ENCODE measurements at places on chromosomes 6 and 20.

DNA sequence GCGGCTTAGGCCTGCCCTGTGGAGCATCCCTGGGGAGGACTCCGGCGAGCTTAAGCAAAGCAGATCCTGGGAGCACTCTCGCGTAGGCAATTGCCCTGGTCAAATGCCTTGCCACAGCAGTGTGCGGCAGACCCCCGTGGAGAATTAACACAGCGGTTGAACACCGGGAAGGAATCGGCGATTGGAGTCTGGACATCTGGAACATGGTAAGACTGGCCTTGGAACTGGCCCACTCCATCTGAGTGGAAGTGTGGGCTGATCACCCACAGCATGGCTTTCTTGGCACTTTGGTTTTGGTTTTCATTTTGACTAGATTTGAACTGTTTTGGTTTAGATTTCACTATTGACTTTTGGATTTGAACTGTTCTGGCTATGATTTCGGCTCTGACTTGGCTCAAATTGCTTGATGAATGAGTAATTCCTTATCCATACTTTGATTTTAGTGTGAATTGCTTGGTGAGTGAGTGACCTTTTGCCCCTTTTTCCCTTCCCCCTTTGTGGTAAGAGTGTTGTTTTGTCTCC lies 300.7 kb downstream of the RNGTT start:
- DNase-seq, result no peak

GRCh38 chr6:87731080-87731479 lies 29.0 kb upstream of the AKIRIN2 start:
- no peak for DNase-seq

- no peak for DNase-seq
Observed at GRCh38 chr6:99912657-99913056, 81.4 kb downstream of the MCHR2 start.

GRCh38 chr6:24821860-24822444 lies 23.2 kb upstream of the ARMH2 start:
- no peak for DNase-seq

DNA sequence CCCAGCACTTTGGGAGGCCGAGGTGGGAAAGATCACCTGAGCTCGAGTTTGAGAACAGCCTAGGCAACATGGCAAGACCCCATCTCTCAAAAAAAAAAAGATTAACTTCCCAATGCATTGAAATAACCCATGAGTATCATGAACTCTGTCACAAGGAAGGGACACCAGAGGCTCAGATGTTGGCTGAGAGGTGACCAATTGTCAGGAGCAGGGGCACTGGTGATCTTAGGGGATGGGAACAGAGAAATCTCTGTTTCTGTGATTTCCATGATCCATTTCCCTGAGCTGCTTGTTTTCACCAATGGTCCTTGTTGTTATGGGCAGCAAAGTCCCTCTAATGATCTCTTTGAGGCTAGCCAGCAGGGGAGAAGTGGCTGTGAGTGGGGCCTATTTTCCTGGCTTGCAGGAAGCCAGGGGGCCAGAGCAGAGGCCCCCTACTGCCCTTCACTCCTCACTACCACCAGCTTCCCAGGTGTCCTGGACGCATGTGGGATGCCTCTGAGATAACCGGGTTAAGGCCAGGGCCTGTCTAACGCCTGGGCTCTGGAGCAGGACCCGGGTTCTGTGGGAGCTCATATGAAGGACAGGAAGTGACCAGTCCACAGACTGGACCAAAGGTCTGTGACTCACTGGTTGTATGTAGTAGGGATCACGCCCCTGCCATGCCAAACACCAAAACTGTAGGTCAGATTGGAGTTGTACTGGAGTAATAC lies 54.4 kb downstream of the PCNA start:
- DNase-seq, result peak; percentile 89

DNA sequence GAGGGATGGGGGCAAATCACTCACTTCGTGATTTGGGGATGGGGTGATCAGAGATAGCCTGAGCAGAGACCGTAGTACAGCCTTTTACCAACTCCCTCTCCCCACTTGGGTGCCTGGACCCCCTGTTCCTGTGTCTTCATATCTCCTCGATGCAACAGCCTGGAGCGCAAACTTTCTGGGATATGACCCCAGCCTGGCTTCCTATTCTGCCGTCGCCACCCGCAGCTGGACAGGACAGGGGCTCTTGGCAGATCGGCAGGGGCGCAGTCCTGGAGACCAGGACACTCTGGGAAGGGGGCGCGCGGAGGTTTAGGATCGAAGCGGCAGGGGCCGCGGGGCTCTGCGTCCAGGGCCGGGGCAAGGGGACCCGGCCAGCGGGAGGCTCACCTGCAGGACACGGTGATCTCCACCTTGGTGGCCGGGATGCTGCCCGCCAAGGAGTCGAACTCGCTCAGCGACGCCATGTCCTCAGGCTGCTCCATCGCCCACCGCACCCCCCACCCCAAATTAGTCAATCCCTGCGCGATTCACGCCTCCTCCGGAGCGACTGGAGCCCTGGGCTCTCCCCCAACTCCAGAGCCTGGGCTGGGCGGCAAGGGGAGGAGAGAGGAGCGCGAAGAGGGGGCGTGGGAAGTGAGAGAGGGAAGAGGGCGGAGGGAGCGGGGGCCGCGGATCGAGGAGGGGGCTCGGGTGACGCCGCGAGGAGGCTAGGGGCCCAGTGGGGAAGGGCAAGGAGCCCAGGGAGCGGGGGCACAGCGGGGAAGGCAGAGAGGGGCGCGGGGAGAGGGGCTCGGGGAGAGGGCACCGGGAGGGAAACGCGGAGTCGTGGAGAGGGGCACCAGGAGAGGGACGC lies at the start of gene CPNE5:
TSS of gene CPNE5 (minus strand) at position 549 of the 853 bp plus-strand sequence. CDS start at position 482, 67 bp downstream.
- no peak for DNase-seq

DNA sequence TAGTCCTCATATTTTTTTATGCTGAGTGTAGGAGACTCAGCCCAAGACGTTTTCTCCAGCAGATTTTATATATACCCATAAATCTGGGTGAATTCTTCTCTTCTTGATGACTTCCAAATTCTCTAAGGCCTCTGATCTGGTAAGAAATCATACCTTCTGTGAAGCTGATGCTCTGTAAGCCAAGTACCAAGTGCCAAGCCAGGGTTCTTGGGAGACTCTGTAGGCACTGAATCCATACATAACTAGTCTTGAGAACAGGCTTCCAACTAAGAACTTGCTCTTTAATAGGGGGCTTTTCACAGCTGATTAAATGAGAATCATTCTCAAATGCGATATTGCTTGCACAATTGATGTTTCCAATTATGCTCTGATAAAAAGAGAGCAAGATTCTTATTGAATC lies 87.6 kb downstream of the PRKN start:
- no peak for DNase-seq

GRCh38 chr20:10739134-10739533 lies 65.3 kb upstream of the JAG1 start:
- no peak for DNase-seq

- DNase-seq, result no peak
Observed at GRCh38 chr20:40646361-40646760, 42.7 kb downstream of the MAFB start.

DNA sequence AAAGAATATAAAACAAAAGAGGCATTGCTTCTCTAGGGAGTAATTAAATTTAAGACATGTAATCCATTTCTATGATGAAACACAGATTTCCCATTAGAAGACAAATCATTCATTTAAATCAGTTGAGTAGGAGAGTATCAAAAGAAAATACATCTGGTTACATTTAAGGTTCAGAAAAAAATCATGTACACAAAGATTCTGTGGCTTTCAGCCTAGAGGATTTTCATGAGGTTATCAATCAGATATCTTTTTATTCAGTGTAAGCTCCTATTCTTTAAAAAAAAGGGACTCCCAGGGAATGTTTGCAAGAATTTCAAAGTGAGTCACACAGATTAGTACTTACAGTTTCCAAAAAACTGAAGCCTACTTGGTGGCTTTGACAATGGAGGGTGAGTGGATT lies 24.9 kb downstream of the COL21A1 start:
- no peak for DNase-seq

- no peak for DNase-seq
Observed at GRCh38 chr20:37850724-37851355, 52.1 kb upstream of the VSTM2L start.

DNA sequence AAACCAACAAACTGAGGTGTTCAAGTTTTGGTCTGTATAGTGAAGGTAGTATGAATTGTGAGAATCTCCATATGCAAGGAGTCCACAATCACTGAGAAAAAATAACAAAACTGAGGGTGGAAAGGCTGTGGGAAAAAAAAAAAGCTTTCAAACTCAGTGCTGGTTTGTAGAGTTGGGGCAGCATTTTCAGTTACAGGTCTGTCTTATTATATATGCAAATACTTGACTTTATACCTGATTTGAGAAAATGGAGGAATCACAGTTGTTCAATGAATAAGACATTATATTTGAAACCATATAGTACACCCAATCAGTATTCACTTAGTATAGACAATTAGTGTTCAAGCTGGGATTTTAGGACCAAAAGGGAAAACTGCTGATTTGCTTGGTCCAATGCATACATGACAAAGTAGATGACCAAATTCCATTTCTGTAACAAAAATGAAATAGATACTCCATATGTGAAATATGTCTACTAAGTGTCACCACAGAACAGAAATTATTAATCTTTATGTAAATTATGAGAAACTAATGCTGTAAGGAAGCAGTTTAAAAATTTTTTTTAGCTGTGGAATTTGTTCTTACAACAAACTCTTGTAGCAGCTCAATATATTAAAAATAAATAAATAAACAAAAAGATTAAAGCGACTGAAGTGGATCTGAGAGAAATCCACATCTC lies 187.7 kb downstream of the ASCC3 start:
- DNase-seq, result no peak

DNA sequence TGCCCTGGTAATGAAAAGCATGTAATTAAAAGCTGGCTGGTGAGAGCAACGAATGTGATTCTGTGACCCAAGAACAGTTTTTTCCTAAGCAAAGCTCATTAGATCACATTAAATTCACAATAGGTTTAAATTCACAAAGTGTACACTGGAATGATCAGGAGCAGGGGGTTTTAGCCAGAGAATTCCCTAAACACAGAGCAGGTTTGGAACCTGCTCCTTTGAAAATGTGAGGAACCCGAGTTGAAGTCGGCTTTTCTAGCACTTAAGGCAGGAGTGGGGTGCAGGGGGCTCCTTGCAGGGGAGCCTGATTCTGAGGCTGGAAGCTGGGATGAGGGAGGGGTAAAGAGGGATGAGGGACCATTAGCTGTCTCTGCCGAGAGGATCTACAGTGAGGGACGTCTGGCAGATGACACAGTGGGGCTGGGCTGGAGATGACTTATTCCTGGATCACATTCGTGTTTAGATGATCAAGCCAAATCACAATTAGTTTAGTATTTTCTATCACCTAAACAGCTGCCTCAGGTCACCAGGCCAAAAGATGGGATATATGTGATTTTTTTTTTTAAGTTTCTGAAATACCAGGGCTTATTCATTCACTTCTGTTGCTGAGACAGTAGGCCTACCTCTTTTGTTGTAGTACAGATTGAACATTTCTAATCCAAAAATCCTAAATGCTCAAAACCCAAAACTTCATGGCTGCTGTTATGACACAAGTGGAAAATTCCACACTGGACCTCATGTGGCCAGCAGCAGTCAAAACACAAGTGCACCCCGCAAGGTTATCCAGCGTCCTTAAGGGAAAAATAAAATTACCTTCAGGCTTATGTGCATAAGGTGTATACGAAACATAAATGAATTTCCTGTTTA lies 93.1 kb upstream of the HIVEP1 start:
- peak; percentile 61 for DNase-seq

DNA sequence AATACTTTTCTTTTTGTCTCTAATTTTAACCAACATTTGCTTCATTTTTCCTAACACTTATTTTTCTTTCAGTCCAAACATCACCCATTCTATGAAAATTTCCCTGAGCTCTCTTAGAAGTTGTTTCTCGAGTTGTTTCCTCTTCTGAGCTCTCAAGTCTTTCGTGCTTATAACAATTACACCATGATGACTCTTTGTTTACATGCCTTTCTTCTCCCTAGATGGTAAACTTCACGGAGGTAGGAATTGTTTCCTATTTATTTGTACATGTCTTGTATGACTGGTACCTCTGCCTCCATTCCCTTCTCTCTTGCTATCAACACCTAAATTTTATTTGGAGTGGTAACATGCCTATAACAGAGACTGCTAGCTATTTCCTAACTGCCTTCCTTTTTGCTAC lies 6.4 kb downstream of the BLOC1S5 start:
- DNase-seq, result no peak

GRCh38 chr20:57581202-57582028 lies 20.5 kb downstream of the PCK1 start:
- DNase-seq, result no peak

GRCh38 chr6:155455766-155456165 lies at the start of gene NOX3:
Gene NOX3, minus strand, starts transcription at chr6:155455839. Its CDS starts 39 bp downstream, at chr6:155455800.
- DNase-seq, result no peak

DNA sequence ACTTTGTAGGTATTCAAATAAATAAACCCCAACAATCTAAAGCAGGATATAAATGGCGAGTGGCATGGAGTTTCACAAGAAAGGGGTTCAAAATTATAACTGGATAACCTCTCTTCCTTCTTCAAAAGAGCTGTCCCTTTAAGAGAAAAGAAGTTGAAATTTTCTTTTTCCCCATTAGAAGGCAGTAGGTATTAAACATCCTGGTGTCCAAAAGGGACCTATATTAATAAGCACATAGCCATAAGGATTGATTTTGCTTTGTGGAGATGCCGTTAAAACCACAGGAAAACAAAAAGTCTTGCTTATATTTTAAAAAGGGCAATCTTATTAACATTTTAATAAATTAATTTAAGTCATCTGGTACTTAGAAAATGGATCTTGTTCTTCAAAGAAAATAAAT lies 76.5 kb downstream of the LYRM4 start:
- peak; percentile 14 for DNase-seq

DNA sequence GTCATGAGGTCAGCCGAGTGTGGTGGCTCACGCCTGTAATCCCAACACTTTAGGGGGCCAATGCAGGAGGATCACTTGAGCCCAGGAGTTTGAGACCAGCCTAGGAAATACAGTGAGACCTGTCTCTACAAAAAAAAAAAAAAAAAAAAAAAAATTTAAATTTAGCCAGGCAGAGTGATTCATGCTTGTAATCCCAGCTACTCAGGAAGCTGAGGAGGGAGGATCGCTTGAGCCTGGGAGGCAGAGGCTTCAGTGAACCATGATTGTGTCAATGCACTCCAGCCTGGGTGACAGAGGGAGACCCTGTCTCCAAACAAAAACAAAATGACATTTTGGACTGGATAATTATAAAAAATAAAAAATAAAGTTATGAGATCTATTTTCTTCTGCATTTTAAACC lies 56.2 kb downstream of the ADGRF1 start:
- DNase-seq, result peak; percentile 76

- no peak for DNase-seq
Observed at GRCh38 chr6:9028086-9028485, 592.7 kb upstream of the SLC35B3 start.

GRCh38 chr6:41757271-41757670 lies 10.1 kb upstream of the PGC start:
- no peak for DNase-seq

DNA sequence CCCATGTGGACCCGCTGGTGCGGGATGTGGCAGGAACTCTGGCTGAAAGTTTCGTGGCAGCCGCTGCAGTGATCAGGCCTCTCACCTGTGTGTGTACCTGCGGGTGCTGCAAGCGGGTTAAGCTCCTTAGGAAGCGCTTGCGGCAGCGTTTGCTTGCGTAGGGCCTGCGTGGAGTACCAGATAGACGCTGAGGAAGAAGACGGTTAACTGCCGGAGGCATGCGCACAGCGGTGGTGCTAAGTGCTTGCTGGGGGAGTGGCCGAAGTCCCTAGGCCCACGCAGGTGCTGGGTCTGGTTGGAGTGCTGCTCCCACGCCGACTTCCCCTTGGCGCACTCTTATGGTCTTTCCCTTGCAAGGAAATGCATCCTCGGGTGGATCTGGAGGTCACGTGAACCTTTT lies 23.0 kb downstream of the ZSCAN31 start:
- no peak for DNase-seq

All from ELR (cell line).